ENCODE measurements at places on chromosomes 7 and 10.

DNA sequence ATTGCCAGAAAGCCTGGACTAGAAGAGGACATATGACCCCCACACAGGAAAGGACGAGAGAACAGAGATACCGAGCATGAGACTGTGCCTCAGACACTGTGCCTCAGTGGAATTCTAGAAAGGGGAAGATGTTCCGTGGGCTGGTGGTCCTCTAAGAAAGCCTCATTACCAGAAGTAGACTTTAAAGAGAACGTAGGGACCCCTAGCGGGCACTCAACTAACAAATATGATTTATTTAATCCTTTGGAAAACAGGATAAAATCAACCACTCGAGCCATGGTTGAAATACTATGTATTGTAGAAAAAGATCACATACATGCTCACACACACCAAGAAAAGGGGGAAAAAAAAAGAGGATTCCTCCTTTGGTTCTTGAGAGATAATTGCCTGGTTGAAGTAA lies 701.2 kb upstream of the SORCS1 start:
- no peak for DNase-seq

- no peak for DNase-seq
Measured at GRCh38 chr10:102876747-102877153, 7.5 kb downstream of the AS3MT start.

DNA sequence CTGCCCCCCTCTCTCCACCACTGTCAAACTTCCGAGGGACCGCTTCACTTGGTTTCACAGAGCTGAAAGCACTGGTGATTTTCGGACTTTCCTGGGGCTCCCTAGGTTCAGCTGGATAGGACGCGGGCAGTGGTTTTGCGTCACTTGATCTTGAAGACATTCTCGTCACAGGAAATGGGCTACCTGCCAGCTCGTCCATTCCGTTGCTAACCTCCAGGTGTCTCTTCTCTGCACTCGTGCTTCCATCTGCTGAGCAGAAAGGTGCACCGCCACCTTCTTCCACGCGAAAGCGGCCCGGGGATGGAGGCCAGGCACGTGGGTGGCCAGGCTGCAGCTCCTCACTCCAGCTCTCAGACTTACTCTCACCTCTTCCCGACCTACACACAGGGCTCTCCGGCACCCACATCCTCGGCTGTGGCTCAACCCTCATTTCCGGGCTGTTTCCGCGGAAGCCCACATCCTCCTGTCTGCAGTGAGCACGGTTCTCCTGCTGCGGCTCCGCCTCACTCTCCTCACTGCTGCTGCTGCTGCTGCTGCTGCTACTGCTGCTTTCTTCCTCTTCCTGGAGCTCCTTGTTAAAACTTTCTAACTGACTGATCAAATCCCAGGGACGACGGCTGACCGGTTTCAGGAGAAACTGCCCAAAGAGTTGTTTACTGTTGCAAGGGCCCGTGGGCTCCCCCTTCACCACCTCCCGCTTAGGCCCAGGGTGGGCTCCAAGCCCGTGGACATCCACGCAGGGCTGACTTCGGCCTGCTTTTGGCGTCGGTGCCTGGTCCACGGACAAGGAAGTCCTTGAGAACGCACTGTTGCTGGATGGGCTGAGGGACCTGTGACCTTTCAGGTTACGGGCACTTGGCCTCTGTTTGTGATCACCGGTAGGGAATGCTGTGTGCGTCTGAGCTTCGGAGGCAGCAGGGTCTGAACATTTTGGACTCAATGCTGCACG lies 32.1 kb downstream of the JCAD start:
- DNase-seq: no peak

DNA sequence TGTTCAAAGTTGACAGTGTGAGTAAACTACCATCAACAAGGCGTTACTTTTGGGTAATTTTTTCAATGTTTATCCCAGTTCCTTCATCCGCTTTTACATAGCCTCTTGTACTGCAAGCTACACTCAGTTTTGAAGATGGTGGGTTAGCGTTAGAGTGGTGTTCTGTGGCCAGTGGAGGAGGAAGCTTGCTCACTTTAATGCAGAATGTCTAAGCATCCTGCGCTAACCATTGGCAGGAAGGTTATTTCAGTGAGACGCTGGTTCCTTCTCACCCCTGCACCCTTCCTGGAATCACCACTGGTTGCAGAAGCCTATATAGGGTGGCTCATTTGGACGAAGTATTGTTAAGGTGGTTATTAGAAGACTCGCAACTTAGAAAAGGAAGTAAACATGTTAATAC lies 159.1 kb downstream of the CELF2 start:
- no peak for DNase-seq

- no peak for DNase-seq
Measured at GRCh38 chr10:89662596-89662995, 17.6 kb upstream of the PANK1 start.

- DNase-seq: no peak
Measured at GRCh38 chr7:80736371-80737125, 98.1 kb downstream of the CD36 start.

DNA sequence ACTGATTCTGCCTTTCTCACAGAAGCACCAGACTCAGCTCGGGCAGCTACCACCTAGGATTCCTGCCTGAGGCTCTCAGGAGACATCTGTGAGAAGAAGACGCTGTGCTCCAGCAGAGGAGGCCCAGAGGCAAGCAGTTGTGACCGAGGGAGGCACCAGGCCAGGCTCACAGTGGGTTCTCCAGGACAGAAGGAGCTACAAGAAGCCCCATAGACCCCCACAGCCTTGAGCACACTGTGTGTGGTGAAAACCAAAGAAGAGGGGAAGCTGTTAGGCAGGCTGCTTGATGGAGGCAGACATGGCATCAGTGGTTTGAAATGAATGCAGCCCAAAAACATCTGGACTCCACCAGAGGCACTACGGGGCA lies 198.8 kb downstream of the GRID1 start:
- DNase-seq: no peak

- DNase-seq: no peak
Measured at GRCh38 chr10:45155784-45156183, 155.1 kb downstream of the ZNF22 start.

DNA sequence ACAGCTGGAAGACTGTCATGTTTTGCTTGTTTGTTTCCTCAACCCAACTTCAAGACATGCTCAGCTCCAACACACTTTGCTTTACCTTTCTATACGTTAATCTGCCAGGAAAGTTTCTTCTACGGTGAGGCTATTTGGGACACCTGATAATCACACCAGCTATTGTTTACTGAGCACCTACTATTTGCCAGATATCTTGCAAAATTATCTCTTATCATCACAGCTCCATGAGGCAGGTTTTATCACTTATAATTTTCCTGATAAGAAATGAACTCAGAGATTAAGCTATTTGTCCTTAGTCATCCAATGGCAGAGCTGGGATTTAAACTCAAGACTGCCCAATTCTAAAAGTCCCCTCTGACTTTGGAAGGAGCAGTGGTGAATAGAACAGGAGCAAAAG lies 117.4 kb downstream of the CREB5 start:
- DNase-seq: no peak

GRCh38 chr10:91150631-91151030 lies 69.8 kb upstream of the PCGF5 start:
- DNase-seq: no peak

DNA sequence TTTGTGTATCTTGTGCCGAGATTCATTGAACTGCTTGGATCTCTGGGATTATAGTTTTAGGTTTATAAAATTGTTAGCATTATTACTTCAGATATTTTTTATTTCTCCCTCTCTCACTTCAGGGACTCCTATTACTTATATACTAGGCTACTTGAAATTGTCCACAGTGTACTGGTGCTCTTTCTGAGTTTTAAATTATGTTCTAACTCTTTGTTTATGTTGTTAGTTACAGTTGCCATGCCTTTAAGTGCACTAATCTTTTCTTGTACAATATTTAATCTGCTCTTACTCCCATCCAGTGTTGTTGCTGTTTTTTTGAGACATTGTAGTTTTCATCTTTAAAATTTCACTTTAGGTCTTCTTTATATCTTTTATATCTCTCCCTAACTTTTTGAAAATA lies 13.1 kb downstream of the PLEKHS1 start:
- DNase-seq: no peak

DNA sequence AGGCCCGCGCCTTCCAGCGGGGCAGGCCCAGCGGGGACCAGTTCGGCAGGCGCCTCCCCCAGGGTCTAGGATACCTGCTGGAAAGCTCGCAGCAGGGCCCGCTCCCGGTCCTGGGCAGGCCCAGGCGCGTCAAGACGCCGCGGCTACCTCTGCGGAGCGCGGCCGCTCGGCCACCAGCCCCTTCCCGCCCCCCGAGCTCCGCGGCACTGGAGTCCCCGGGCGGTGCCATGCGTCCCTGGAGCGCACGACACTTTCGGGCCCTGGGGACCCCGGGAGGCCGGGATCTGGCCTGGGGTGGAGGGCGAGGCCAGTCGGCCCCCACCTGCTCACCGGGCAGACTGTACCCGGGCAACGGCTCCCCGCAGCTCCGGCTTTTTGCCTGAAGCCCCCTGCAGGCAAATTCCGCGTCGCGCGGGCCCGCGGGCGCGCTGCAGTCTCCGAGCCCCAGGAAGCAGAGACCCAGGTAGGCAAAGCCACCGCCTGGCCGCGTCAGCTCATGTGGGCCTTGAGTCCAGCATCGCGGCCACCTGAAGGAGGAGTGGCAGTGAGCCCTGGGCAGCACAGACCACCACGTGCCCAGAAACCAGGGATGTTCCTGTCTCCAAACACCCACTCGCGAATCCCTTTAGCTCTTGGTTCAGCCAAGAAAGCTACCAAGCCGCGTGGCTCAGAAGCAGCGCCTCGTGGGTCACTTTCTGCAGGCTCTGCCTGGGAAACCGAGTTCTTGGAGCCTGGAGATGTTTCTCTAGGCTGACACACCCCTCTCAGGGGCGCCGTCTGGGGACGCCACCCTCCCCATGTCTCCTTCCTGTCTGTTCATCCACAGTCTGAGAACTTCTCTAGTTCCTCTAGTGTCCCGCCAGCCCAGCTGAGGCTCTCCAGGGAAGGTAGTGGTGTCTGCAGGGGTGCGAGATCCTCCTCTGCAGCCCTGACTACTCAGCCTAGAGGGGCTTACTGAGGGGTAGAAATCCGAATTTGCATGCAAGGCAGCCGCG lies 46.1 kb upstream of the APBB1IP start:
- DNase-seq: no peak

DNA sequence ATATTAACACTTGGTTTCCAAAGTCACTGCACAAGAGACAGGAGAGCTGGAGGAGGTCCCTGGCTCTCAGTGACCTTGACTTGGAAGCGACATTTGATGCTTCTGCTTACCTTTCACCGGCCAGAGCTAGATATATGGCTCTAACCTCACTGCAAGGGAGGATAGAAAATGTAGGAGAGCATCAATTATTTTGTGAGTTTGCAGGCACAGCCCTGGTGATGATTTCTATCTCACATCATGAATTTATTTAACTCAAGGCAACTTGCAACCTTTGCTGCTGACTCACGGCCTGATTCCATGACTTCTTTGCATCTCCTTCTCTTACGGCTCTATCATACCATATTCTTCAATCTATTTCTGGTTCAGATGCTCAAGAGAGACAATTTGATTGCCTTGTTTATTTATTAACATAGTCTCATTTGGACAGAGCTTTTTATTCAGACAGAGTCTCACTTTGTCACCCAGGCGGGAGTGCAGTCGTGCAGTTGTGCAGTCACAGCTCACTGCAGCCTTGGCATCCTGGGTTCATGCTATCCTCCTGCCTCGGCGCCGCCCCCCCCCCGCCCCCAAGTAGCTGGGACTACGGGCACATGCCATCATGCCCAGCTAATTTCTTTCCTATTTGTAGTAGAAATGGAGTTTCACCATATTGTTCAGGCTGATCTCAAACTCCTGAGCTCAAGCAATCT lies 196.0 kb downstream of the REEP3 start:
- no peak for DNase-seq

DNA sequence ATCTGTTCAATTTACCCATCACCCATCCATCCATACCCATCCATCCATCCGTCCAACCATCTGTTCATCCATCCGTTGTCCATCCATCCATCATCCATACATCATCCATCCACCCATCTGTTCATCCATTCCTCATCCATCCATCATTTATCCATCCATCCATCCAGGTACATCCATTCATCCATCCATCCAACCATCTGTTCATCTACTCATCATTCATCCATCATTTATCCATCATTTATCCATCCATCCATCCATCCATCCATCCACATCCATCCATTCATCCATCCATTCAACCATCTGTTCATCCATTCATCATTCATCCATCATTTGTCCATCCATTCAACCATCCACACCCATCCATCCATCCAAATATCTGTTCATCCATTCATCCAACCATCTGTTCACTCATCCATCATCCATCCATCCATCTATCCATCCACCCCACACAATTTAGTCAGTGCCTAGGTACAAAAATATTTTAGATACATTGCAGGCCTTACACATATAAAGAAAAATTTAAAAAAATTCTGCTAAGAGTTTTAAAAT lies 119.1 kb downstream of the PRKCQ start:
- no peak for DNase-seq

GRCh38 chr10:69684981-69685353 lies 54.9 kb downstream of the FAM241B start:
- DNase-seq: no peak

DNA sequence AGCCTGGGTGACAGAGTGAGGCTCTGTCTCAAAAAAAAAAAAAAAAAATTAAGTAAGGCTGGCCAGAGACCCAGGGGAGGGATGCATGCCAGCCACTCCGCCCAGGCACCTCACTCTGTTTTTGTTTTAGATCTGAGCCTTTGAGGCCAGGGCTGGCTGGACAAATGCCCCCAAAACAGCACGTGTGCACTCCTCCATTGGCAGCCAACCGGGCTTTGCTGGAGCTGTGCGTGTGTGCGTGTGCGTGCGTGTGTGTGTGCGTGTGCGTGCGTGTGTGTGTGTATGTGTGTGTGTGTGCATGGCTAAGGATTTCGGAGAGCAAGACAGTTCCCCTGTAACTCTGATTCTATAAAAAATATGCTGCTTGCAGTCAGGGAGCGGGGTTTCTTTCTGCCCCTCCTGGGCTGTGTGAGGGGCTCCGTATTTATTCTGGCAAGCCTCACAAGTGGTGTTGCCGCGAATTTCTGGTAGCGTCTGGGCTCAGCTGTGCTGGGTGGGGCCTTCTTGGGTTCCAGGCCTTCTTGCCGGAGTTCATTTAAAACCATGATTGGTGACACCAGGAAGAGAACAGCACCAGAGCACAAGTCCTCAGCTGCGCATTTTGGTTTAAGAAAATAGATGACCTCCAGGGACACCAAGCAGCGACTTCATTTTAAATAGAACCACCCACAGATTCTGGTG lies 28.1 kb upstream of the UNCX start:
- DNase-seq: no peak

DNA sequence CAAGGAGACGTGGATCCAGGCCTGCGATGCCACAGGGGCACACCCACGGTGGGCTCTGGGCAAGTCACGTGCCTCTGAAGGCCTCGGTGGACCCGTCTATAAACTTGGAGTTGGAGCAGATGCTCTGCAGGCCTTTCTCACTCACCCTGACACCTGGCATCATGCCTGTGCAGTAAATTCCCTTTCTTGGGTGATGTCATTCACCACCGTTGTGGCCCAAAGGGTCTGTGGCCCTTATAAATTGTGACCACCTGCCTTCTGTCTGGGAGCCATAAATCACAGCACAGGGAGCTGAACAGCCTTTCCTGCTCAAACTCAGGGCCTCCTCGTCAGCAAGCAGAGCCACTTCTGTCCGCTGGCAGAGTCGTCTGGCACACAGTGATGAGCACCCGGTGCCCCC lies 52.2 kb downstream of the GPAM start:
- DNase-seq: no peak
